Lower lobe of right lung (tissue), 2 donors: ENCODE measurements at places on chromosomes 1 and 21. TPM values are rescaled to one million over a fixed set of nuclear protein-coding genes. Genes with fewer than 3 reads are reported as not detected.

The KRTAP10-5 gene
- not detected for total RNA-seq

DNA sequence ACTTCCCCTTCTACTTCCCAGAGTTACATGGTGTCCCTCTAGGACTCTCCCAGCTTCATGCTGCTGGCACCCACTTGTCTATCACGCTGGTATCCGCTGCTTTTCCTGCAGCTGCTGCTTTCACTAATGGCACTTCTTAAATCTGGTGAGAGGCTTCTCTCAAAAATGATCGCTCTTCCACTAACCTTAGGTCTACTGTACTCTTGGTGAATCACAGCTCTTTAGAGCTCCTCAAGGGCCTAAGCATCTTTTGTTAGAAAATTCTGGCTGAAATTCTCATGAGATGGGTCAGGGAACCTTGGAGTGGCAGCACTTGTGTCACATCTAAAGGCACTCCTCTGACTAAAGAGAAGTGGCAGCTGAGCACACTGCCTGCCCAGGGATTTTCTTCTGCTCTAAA is 32.1 kb downstream of the ZMYND12 start:
- no peak for DNase-seq
- H3K27me3 ChIP-seq: no peaks in the 10 kb centered on the region
- H3K36me3 ChIP-seq: no peaks in the 10 kb centered on the region
- H3K4me3 ChIP-seq: no peak overlapping the region
- no peak overlapping the region for H3K27ac ChIP-seq

DNA sequence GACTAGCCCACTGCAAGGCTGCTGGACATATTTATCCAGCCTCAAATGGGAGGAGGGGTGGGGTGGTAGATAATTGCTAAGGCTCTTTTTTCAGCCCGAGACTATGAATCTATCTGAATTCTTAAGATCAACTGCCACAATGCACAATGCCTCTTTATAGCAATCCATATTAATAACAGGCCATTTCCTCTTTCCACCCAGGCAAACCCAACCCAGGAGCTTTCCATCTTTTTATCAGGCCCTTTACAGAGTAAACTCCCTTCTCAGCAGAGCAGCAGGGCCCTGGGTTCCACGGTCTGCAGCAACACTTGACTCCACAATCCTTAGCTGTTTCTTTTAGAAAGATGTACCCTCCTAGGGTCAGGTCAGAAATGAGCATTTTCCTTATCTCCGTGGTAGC is 806 bp downstream of the DDOST start:
- peak overlapping the region; percentile 99 for H3K4me3 ChIP-seq
- no peaks in the 10 kb centered on the region for H3K27me3 ChIP-seq
- peaks cover 19% of the 10 kb centered on the region for H3K4me1 ChIP-seq
- no peak for DNase-seq
- peaks cover 37% of the 10 kb centered on the region for H3K36me3 ChIP-seq
- H3K27ac ChIP-seq: peak overlapping the region; percentile 89

DNA sequence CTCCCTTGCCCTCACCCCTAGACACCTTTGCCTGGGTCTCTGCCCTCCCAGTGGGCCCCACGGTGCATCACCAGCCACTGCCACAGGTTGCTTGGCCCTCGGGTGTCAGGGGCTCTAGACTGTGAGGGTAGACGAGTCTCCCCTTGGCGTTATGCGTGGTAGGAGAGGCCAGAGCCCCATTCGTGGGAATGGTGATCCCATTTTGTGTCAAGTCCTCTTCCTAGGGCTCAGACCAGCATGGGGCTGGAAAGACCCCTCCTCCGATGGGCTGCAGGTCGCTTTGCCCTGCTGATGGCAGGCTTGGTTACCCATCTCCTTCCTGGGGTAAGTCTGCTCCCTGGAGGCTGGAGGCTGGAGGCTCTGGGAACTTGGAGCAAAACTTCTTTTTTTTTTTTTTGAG is 42.4 kb downstream of the SLC30A1 start:
- H3K4me3 ChIP-seq: no peak overlapping the region
- no peaks in the 10 kb centered on the region for H3K36me3 ChIP-seq
- no peaks in the 10 kb centered on the region for H3K27me3 ChIP-seq
- DNase-seq: no peak

DNA sequence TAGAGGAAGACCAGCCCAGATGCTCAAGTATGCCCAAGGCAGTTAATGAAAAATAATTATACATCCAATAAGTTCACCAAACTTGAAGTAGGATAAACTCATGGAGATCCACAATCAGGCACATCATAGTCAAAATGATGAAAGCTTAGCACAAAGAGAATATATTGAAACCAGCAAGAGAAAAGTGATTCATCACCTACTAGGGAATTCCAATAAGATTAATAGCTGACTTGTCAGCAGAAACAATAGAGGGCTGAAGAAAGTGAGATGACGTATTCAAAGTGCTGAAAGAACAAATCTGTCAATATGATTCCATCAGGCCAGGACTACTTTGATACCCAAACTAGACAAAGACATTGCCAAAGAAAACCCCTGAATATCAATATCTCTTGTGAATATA is 251.7 kb upstream of the BEND5 start:
- no peaks in the 10 kb centered on the region for H3K36me3 ChIP-seq
- H3K4me1 ChIP-seq: no peaks in the 10 kb centered on the region
- no peak overlapping the region for H3K4me3 ChIP-seq
- H3K27me3 ChIP-seq: no peaks in the 10 kb centered on the region
- no peak for DNase-seq
- no peak overlapping the region for H3K27ac ChIP-seq

DNA sequence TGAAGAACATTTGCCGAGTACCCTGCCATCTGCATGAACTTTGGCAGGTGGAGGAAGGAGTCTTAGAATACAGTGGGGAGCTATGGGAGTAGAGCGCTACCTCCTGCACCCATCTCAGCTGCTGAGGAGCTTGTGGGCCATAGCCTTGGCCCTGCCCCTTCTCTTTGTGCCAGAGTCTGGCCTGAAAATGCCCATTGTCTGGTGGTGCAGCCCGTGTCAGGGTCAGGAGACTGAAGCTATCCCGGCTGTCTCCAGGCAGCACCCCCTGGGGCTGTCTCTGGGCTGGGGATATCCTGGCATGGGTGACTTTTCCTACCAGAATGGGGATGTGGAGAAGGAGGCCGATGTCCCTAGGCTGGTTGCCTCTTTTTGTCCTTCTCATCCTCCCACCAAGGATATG is 7.3 kb downstream of the IPO13 start:
- H3K27ac ChIP-seq: no peak overlapping the region
- peaks cover 47% of the 10 kb centered on the region for H3K36me3 ChIP-seq
- H3K4me3 ChIP-seq: no peak overlapping the region
- H3K4me1 ChIP-seq: peaks cover under 1% of the 10 kb centered on the region
- no peaks in the 10 kb centered on the region for H3K27me3 ChIP-seq

DNA sequence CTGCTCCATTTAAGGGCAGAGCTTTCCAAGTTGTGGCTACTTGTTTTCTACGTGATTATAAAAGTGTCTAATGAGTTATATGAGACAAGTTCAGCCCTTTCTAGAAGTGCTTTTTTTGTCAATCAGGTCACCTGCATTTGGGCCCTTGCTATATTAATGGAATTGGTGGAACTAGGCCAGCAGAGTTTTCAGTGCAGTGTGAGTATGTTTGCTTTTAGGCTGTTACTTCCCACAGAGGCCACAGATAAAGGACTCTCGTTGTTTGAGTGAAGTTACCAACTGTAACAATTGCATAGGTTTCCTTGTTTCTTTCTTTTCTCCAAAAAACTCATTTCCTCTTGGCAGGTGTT is 10.9 kb downstream of the SMAP2 start:
- DNase-seq: no peak
- H3K4me1 ChIP-seq: peaks cover 79% of the 10 kb centered on the region
- H3K27me3 ChIP-seq: no peaks in the 10 kb centered on the region
- peak overlapping the region; percentile 91 for H3K27ac ChIP-seq

DNA sequence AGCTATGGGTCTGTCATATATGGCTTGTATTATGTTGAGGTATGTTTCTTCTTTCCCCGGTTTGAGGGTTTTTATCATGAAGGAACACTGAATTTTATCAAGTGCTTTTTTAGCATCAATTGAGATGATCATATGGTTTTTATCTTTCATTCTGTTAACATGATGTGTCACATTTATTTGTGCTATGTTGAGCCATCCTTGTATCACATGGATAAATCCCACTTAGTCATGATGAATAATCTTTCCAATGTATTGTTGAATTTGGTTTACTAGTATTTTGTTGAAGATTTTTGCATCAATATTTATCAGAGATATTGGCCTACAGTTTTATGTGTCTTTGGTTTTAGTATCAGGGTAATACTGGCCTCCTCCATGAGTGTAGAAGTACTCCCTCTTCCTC is 61.7 kb downstream of the GPR137B start:
- H3K4me1 ChIP-seq: no peaks in the 10 kb centered on the region
- no peak overlapping the region for H3K4me3 ChIP-seq
- H3K27ac ChIP-seq: no peak overlapping the region
- H3K27me3 ChIP-seq: no peaks in the 10 kb centered on the region
- no peaks in the 10 kb centered on the region for H3K36me3 ChIP-seq

The UBAP2L gene
- 142 TPM for total RNA-seq

The FBXO2 gene
- 13.4 TPM for total RNA-seq

DNA sequence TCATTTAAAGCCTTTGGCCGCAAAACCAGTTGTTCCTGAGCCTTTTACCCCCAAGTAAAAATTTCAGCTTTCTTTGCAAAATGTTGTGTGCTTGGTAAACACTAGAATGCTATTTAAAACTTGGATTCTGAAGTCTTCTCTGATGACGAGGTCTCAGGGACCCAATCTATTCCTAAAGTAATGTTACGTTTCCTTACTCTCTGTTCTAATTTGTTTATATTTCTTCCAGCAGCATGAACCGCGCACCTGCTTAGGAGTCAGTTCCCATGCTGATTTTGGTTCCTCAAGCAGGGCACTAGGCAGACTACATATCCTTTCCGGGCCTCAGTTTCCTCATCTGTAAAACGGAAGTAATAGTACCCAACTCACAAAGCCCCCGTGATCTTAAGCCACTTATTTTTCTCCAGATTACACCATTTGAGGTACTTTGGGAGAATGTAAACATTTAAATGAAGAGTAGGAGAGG is 969 bp upstream of the ALDH4A1 start:
- H3K36me3 ChIP-seq: peaks cover 9% of the 10 kb centered on the region
- no peaks in the 10 kb centered on the region for H3K27me3 ChIP-seq
- peak overlapping the region; percentile 89 for H3K4me3 ChIP-seq
- DNase-seq: no peak
- H3K4me1 ChIP-seq: peaks cover 40% of the 10 kb centered on the region

GRCh38 chr1:11982010-11982392 is 1.8 kb downstream of the MFN2 start:
- H3K36me3 ChIP-seq: peaks cover 47% of the 10 kb centered on the region
- H3K27me3 ChIP-seq: no peaks in the 10 kb centered on the region
- peaks cover 43% of the 10 kb centered on the region for H3K4me1 ChIP-seq
- DNase-seq: no peak
- no peak overlapping the region for H3K27ac ChIP-seq
- no peak overlapping the region for H3K4me3 ChIP-seq

The PRR9 gene
- not detected for total RNA-seq

GRCh38 chr1:211839106-211839505 is 8.5 kb upstream of the LPGAT1 start:
- H3K27ac ChIP-seq: no peak overlapping the region
- DNase-seq: no peak
- no peak overlapping the region for H3K4me3 ChIP-seq
- peaks cover 3% of the 10 kb centered on the region for H3K27me3 ChIP-seq
- no peaks in the 10 kb centered on the region for H3K4me1 ChIP-seq

DNA sequence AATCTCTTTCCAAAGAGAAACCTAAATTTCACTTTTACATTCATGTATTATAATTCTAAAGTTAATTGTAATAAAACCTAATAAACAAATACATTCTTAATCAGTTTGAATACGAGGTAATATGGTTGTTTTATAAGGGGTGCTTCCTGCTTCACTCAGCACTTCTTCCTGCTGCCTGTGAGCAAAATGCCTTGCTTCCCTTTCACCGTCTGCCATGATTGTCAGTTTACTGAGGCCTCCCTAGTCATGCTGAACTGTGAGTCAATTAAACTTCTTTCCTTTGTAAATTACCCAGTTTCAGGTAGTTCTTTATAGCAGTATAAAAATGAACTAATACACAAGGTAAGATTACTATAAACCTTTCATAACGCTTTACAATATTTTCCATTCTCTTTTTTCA is 491.1 kb upstream of the LRRC7 start:
- H3K27ac ChIP-seq: no peak overlapping the region
- no peak for DNase-seq
- H3K27me3 ChIP-seq: no peaks in the 10 kb centered on the region
- H3K4me3 ChIP-seq: no peak overlapping the region
- no peaks in the 10 kb centered on the region for H3K4me1 ChIP-seq
- H3K36me3 ChIP-seq: no peaks in the 10 kb centered on the region

The RASSF5 gene
- 48.2 TPM for total RNA-seq

The C1QA gene
- total RNA-seq: 935 TPM

The IGSF21 gene
- total RNA-seq: 1.8 TPM

- H3K27ac ChIP-seq: no peak overlapping the region
- no peaks in the 10 kb centered on the region for H3K4me1 ChIP-seq
- no peak for DNase-seq
- H3K4me3 ChIP-seq: no peak overlapping the region
These were observed 26.6 kb upstream of the CD84 start for GRCh38 chr1:160605792-160606479.

- H3K4me1 ChIP-seq: no peaks in the 10 kb centered on the region
- no peak for DNase-seq
- peaks cover 62% of the 10 kb centered on the region for H3K36me3 ChIP-seq
These were observed 34.7 kb downstream of the TUFT1 start for GRCh38 chr1:151574575-151575529.

- H3K27ac ChIP-seq: peak overlapping the region; percentile 73
- no peaks in the 10 kb centered on the region for H3K27me3 ChIP-seq
- H3K36me3 ChIP-seq: peaks cover 69% of the 10 kb centered on the region
- DNase-seq: peak; percentile 87
These were observed 6.3 kb downstream of the INTS11 start for GRCh38 chr1:1318131-1318652.

GRCh38 chr1:109616391-109616790 is 3.0 kb downstream of the GNAT2 start:
- H3K36me3 ChIP-seq: no peaks in the 10 kb centered on the region
- DNase-seq: no peak
- no peak overlapping the region for H3K4me3 ChIP-seq
- H3K4me1 ChIP-seq: peaks cover 44% of the 10 kb centered on the region
- H3K27ac ChIP-seq: peak overlapping the region; percentile 59

- H3K36me3 ChIP-seq: no peaks in the 10 kb centered on the region
- H3K27me3 ChIP-seq: no peaks in the 10 kb centered on the region
- H3K27ac ChIP-seq: peak within 1 kb of the TSS; percentile 96
- DNase-seq: peak; percentile 67
- H3K4me3 ChIP-seq: peak within 1 kb of the TSS; percentile 83
- peaks cover 40% of the 10 kb centered on the region for H3K4me1 ChIP-seq
These were observed at the start of gene NFIA for GRCh38 chr1:61082311-61083012. NFIA (plus strand) TSS chr1:61082561.
